ENCODE measurements at places on chromosomes 3 and 15. TPM values are rescaled to one million over a fixed set of nuclear protein-coding genes. Genes with fewer than 3 reads are reported as not detected.

- H3K4me1 ChIP-seq: no peaks in the 10 kb centered on the region
- DNase-seq: no peak
- no peak overlapping the region for H3K4me3 ChIP-seq
- no peaks in the 10 kb centered on the region for H3K36me3 ChIP-seq
- peaks cover 10% of the 10 kb centered on the region for H3K27me3 ChIP-seq
Measured at GRCh38 chr3:10445561-10446175, 59.7 kb downstream of the ATP2B2 start.

- DNase-seq: no peak
- H3K4me3 ChIP-seq: no peak overlapping the region
- no peaks in the 10 kb centered on the region for H3K27me3 ChIP-seq
- H3K36me3 ChIP-seq: peaks cover 42% of the 10 kb centered on the region
- no peak overlapping the region for H3K27ac ChIP-seq
Measured at GRCh38 chr15:49115062-49115461, 40.3 kb downstream of the COPS2 start.

- H3K27me3 ChIP-seq: no peaks in the 10 kb centered on the region
- no peak for DNase-seq
- H3K4me3 ChIP-seq: no peak overlapping the region
- H3K27ac ChIP-seq: no peak overlapping the region
Measured at GRCh38 chr15:40985541-40986330, 32.5 kb downstream of the CHAC1 start.

GRCh38 chr3:111748132-111748531, 110.9 kb upstream of the PHLDB2 start:
- H3K4me3 ChIP-seq: no peak overlapping the region
- H3K27ac ChIP-seq: no peak overlapping the region
- H3K27me3 ChIP-seq: no peaks in the 10 kb centered on the region
- DNase-seq: no peak
- no peaks in the 10 kb centered on the region for H3K4me1 ChIP-seq

DNA sequence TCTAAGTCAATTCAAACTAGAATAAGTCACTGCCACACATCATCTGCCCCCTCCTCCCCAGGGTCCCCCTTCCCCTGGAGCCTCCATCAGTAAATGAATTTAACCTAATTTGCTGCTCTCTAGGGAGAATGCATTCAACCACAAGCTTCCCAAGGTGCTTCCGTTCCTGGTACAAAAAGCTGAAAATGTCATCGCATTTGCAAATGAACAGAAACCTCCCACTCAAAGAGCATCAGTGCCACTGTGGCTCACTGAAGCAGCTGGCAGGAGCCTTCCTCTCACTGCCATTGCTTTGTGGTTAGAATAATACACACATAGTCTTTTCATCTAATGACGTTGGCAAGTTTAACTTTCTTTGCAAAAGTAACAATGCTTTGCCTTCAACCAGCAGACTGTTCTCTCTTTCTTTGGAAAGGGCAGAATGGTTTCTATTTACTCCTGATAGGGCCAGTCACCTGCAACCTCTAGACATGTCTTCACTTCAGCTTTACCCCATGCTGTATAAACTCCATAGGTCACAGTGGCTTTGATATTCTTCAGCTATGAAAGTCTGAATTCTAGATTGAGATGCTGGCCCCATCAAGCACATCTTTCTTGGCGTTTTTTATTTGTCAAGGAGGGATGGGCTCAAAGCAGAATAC, 238.1 kb downstream of the CPNE4 start:
- peaks cover 15% of the 10 kb centered on the region for H3K4me1 ChIP-seq
- H3K27me3 ChIP-seq: peaks cover 10% of the 10 kb centered on the region
- H3K36me3 ChIP-seq: no peaks in the 10 kb centered on the region
- no peak overlapping the region for H3K4me3 ChIP-seq

FEZF2 gene
- total RNA-seq: not detected

OR5H15 gene
- total RNA-seq: not detected

OCA2 gene
- total RNA-seq: not detected

STAB1 gene
- 0.92 TPM for total RNA-seq

GRCh38 chr3:102810937-102811336, 376.1 kb downstream of the ZPLD1 start:
- H3K27me3 ChIP-seq: no peaks in the 10 kb centered on the region
- H3K4me3 ChIP-seq: no peak overlapping the region
- H3K36me3 ChIP-seq: no peaks in the 10 kb centered on the region
- H3K27ac ChIP-seq: no peak overlapping the region
- H3K4me1 ChIP-seq: no peaks in the 10 kb centered on the region

- no peak for DNase-seq
- no peak overlapping the region for H3K4me3 ChIP-seq
- peak overlapping the region; percentile 100 for H3K27ac ChIP-seq
- no peaks in the 10 kb centered on the region for H3K27me3 ChIP-seq
- peaks cover 2% of the 10 kb centered on the region for H3K36me3 ChIP-seq
Measured at GRCh38 chr15:77017091-77017660, 22.2 kb downstream of the PSTPIP1 start.

DNA sequence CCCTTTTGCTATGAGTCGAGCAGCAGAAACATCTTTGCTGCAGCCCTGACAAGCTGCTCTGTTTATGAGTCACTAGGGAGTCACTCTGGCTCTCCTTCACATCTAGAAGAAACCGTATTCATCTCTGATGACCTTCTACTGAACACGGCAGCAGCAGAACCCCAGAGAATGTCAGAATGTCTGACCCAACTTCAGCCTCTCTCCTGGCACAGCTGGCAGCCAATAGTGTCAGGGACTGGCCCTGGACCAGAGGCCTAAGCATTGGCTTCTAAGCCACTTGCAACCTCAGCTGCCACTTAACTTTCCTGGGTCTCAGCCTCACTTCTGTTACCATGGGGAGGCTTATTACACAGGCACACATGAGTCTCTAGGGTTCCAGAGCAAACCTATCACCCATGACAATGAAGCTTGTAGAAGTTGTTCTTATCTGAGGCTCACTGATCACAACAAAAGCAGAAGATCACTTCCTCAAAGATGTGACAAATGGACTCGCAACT, 184.1 kb upstream of the TLE3 start:
- H3K4me3 ChIP-seq: no peak overlapping the region
- no peaks in the 10 kb centered on the region for H3K36me3 ChIP-seq

DNA sequence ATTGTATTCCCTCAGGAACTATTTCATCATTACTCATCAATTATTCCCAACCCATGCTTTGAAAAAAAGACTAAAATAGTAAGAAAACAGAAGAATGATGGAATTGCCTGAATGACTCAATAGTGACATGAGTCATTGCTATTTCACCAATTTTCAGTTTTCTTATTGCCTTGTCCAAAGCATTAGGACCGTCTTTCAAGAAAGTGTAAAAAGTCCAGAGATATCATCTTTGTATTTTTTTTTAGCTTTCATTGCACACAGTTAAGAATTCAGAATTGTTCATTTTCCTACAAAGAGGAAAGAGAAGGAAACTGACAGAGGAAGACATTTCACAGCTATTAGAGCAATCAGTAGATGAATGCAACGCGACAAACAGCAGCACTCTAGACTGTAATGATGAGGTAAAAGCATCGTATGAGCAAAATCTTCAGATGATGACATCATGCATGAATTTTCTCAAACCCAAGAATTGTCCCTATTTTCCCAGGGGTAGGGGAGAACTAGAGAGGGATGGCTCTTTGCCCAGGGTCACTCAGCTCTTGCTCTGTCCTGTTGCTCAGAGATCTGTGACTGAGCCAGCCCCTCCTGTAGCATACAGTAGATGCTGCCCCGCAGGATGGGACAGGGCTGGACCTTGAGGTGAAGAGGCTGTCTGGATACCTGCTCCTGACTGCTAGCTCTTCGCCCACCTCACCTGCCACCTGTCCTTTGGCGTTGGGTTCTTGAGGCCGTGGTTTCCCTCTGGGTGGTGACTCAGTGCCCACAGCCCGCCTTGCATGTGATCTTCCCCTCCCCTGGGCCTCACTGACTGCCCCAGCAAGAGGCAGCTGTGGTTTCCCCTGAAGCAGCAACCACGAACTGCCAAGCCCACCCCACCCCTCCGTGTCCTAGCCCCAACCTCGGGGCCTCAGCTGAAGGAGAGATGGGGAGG, 84.8 kb downstream of the PPCDC start:
- DNase-seq: peak; percentile 88
- peaks cover 2% of the 10 kb centered on the region for H3K36me3 ChIP-seq
- peaks cover 42% of the 10 kb centered on the region for H3K4me1 ChIP-seq

GRCh38 chr3:15266510-15267376, 60.7 kb downstream of the CAPN7 start:
- H3K27ac ChIP-seq: peak overlapping the region; percentile 82
- no peak for DNase-seq
- peaks cover 10% of the 10 kb centered on the region for H3K36me3 ChIP-seq
- peak overlapping the region; percentile 47 for H3K4me3 ChIP-seq
- no peaks in the 10 kb centered on the region for H3K27me3 ChIP-seq

DNA sequence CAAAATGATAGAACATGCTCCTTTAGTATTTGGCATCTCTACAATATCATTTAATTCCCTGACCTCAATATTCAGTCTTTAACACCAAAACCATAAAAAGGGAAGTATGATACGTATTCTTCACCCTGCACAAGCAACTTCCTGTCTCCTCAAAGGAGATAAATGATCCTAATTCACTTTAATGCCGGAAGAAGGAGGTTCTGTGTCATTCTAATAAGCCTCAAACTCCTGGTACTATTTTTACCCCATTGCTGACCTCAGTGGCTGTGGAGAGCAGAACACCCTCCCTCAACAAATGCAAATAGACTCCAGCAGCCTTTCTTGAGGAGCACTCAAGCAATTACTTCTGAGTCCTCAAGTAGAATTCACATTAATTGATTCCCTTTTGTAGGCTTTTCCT, 173.3 kb downstream of the TMEM108 start:
- no peak for DNase-seq
- no peaks in the 10 kb centered on the region for H3K36me3 ChIP-seq
- no peaks in the 10 kb centered on the region for H3K27me3 ChIP-seq
- no peak overlapping the region for H3K27ac ChIP-seq
- peaks cover 9% of the 10 kb centered on the region for H3K4me1 ChIP-seq

DNA sequence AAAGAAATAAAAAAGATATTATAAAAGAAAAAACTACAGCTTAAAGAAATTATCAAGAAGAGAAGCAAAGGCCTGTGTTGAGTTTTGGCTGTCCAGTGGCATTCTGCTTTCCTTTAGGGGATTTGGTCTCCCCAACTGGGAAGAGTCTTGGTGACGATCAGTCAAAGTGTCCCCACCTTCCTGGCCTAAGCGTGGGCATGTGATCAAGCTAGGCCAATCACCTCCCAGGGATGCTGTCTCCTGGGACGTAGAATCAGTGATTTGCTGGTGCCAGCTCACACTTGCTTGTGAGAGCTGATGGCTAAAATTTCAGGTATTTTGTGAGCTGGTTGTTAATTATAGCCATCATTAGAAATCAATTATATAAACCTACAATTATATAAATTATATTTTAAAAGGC, 69.5 kb downstream of the ATP2B2 start:
- peaks cover 23% of the 10 kb centered on the region for H3K4me1 ChIP-seq
- H3K4me3 ChIP-seq: no peak overlapping the region
- no peaks in the 10 kb centered on the region for H3K36me3 ChIP-seq
- no peaks in the 10 kb centered on the region for H3K27me3 ChIP-seq
- DNase-seq: no peak

DNA sequence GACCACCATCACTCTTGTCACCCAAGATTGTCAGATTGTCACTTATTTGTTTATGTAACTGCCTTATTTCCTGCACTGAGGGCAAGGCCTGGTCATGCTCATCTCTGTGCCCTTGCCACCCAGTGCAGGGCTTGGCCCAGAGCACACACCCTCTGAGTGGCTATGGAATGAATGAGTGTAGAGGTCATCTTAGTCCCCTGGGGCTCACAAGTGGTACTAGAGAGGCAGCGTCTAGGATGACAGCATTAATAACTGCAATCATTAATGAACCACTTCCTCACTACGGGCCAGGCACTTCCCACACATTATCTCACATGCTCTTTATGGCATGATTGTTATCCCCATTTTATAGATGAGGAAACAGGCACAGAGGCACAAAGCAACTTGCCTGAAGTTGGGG, 117.0 kb downstream of the SMAD6 start:
- no peak overlapping the region for H3K4me3 ChIP-seq
- no peaks in the 10 kb centered on the region for H3K36me3 ChIP-seq
- H3K4me1 ChIP-seq: no peaks in the 10 kb centered on the region
- H3K27me3 ChIP-seq: no peaks in the 10 kb centered on the region

DNA sequence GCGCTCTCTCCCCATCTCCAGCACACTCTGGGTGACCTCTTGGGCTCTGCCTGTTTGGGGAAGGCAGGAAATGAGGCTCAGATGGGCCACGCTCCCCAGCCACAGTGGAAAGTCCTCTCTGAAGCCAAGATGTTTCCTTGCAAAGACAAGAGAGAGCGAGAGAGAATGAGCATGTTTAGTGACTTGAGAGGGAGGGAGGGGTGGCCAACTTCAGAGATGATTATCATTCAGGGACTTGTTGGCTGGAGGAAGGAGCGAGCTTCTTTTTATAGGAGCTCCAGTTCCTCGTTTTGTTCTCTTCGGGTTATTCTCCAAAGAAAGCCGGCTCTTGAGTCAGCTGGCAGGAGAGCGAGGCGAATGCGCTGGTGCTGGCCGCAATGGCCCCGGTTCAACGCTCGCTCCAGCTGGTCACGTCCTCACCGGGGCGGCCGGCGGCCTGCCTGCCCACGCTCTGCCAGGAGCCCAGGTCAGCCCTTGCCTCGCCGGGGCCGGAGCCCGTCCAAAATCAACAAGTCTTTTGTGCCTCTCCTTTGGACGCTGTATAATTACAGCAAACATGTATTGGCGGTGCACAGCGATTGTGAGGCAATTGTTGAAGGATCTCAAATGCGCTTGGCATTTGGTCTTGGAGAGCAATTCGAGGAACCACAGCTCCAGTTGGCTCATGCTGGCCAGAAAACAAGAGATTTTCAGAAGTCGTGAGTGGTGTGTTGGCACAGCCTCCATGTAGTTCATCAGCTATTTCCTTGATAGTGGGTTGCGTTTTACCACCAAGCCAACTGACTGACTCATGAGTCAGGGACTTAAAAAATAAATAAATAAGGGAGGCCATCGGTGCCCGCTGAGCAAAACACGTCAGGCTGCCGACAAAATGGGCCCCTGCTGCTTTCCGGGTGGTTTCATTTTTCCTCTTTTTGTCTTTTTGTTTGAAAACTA, 288.6 kb downstream of the UACA start:
- H3K36me3 ChIP-seq: peaks cover 6% of the 10 kb centered on the region
- peak overlapping the region; percentile 55 for H3K27ac ChIP-seq
- peak; percentile 74 for DNase-seq
- peak overlapping the region; percentile 62 for H3K4me3 ChIP-seq
- peaks cover 25% of the 10 kb centered on the region for H3K4me1 ChIP-seq

MINAR1 gene
- total RNA-seq: 1.1 TPM

GRCh38 chr3:191238321-191238817, 39.3 kb downstream of the OSTN start:
- no peaks in the 10 kb centered on the region for H3K36me3 ChIP-seq
- H3K27me3 ChIP-seq: no peaks in the 10 kb centered on the region
- no peak overlapping the region for H3K27ac ChIP-seq
- no peak for DNase-seq
- H3K4me3 ChIP-seq: no peak overlapping the region

All from natural killer cell treated with Interleukin-12 subunit alpha and Interleukin-12 subunit beta and Interleukin-15 and Interleukin-18, amount 100 ng/mL, for 72 hours (primary cell).